GM23338 (cell line): ENCODE measurements at places on chromosomes 13 and 19. TPM values are rescaled to one million over a fixed set of nuclear protein-coding genes. Genes with fewer than 3 reads are reported as not detected.

- DNase-seq = peak; percentile 79
Measured at GRCh38 chr19:4636151-4636717, 3.1 kb upstream of the TNFAIP8L1 start.

GRCh38 chr19:11535792-11536595 lies 2.7 kb upstream of the CNN1 start:
- DNase-seq = peak; percentile 94

COL4A1 gene
- 110 and 112 TPM in 2 replicates for total RNA-seq

DNA sequence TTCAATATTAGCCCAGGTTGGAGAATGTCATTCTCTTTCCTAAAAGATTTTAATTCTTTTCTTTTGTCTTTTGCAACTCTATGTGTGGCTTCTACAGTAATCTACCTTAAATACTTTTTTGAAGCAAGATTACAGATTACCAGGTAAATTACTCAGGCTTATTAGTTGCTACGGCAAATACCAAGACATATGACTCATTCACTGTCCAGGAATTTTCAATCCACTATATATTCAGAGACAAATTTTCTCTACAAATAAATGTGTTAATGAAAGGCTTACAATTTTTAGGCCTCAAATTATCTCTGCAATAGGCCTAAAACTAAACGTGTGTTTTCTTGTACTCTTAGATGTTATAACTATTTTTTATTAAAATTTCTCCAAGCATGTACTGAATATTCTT lies 631.3 kb downstream of the DIAPH3 start:
- DNase-seq = no peak

KLK1 gene
- 0.31 TPM in 1 of 2 replicates, not detected in the other for total RNA-seq

- no peak for DNase-seq
Measured at GRCh38 chr13:43077461-43077860, 54.1 kb downstream of the DNAJC15 start.

GRCh38 chr13:76522083-76522755 lies 364.0 kb downstream of the KCTD12 start:
- DNase-seq = peak; percentile 49

OR7A5 gene
- total RNA-seq = not detected in 2 replicates

MUC16 gene
- 0.16 and 0.42 TPM in 2 replicates for total RNA-seq

LIM2 gene
- total RNA-seq = not detected in 2 replicates

- no peak for DNase-seq
Measured at GRCh38 chr19:17020385-17020784, 6.2 kb downstream of the CPAMD8 start.

- no peak for DNase-seq
Measured at GRCh38 chr13:43663474-43664090, 123.2 kb downstream of the ENOX1 start.

ZNF524 gene
- total RNA-seq = 8.3 and 16.5 TPM in 2 replicates

GRCh38 chr13:77113496-77113895 lies 86.5 kb upstream of the FBXL3 start:
- DNase-seq = peak; percentile 19
